Purkinje cell (primary cell): ENCODE measurements at places on chromosomes 4 and X. TPM values are rescaled to one million over a fixed set of nuclear protein-coding genes. Genes with fewer than 3 reads are reported as not detected.

The DRP2 gene
- polyA plus RNA-seq: 1.0 and 1.2 TPM in 2 replicates

The GLRA2 gene
- polyA plus RNA-seq: 0.18 and 0.97 TPM in 2 replicates

The KLF8 gene
- 0.97 and 2.0 TPM in 2 replicates for polyA plus RNA-seq

The MND1 gene
- not detected in 2 replicates for polyA plus RNA-seq

The ZAR1 gene
- polyA plus RNA-seq: not detected in 2 replicates

The C4orf54 gene
- not detected in 2 replicates for polyA plus RNA-seq

The SSX4 gene
- polyA plus RNA-seq: not detected in 2 replicates

The NDST3 gene
- polyA plus RNA-seq: 0.38 and 0.59 TPM in 2 replicates

The LIMCH1 gene
- polyA plus RNA-seq: 86.4 and 111 TPM in 2 replicates

The MAGEB5 gene
- polyA plus RNA-seq: not detected in 2 replicates

The PNMA6F gene
- polyA plus RNA-seq: not detected in 2 replicates

The COX7B2 gene
- polyA plus RNA-seq: not detected in 2 replicates

The PNMA5 gene
- 0.32 TPM in 1 of 2 replicates, not detected in the other for polyA plus RNA-seq

The CPZ gene
- not detected in 2 replicates for polyA plus RNA-seq

The TFDP3 gene
- not detected in 2 replicates for polyA plus RNA-seq

The MAGEE2 gene
- polyA plus RNA-seq: 5.1 TPM in 1 of 2 replicates, not detected in the other

The CDS1 gene
- 222 and 257 TPM in 2 replicates for polyA plus RNA-seq

The ADH1A gene
- polyA plus RNA-seq: not detected in 2 replicates

The SULT1E1 gene
- not detected in 2 replicates for polyA plus RNA-seq

The FAM193A gene
- polyA plus RNA-seq: 1.9 and 2.8 TPM in 2 replicates

The SLIT2 gene
- 7.4 and 10.6 TPM in 2 replicates for polyA plus RNA-seq

The RS1 gene
- 2.8 TPM in 1 of 2 replicates, not detected in the other for polyA plus RNA-seq

The BMP3 gene
- 0.08 and 1.0 TPM in 2 replicates for polyA plus RNA-seq

The IL3RA gene
- polyA plus RNA-seq: 1.1 TPM in 1 of 2 replicates, not detected in the other

The ADGRG2 gene
- polyA plus RNA-seq: not detected in 2 replicates

The AFP gene
- polyA plus RNA-seq: not detected in 2 replicates

The CNKSR2 gene
- 119 and 145 TPM in 2 replicates for polyA plus RNA-seq

The G3BP2 gene
- polyA plus RNA-seq: 217 and 251 TPM in 2 replicates

The RAPGEF2 gene
- 5.4 and 13.0 TPM in 2 replicates for polyA plus RNA-seq

The RNF212 gene
- 0.39 and 3.2 TPM in 2 replicates for polyA plus RNA-seq

The S100P gene
- 1.0 TPM in 1 of 2 replicates, not detected in the other for polyA plus RNA-seq

The PRPS1 gene
- 30.1 and 34.1 TPM in 2 replicates for polyA plus RNA-seq

The H2BW2 gene
- polyA plus RNA-seq: not detected in 2 replicates

The WFS1 gene
- 15.5 and 30.1 TPM in 2 replicates for polyA plus RNA-seq

The CT55 gene
- 0.22 TPM in 1 of 2 replicates, not detected in the other for polyA plus RNA-seq

The ZDHHC15 gene
- 4.5 and 6.1 TPM in 2 replicates for polyA plus RNA-seq

The TKTL2 gene
- not detected in 2 replicates for polyA plus RNA-seq

The ENPP6 gene
- 0.70 TPM in 1 of 2 replicates, not detected in the other for polyA plus RNA-seq

The GIMD1 gene
- polyA plus RNA-seq: not detected in 2 replicates

The ALG13 gene
- polyA plus RNA-seq: 40.9 and 49.5 TPM in 2 replicates

The ERAS gene
- polyA plus RNA-seq: not detected in 2 replicates

The CHM gene
- 104 and 117 TPM in 2 replicates for polyA plus RNA-seq

The MAGEA10 gene
- not detected in 2 replicates for polyA plus RNA-seq

The SH2D1A gene
- polyA plus RNA-seq: not detected in 2 replicates

The CCKAR gene
- polyA plus RNA-seq: not detected in 2 replicates

The ADAM29 gene
- 0.86 and 1.8 TPM in 2 replicates for polyA plus RNA-seq

The TRPC5OS gene
- polyA plus RNA-seq: not detected in 2 replicates

The PRRG3 gene
- polyA plus RNA-seq: 1.3 and 7.6 TPM in 2 replicates

The OTUD4 gene
- polyA plus RNA-seq: 18.8 and 20.2 TPM in 2 replicates

The FATE1 gene
- not detected in 2 replicates for polyA plus RNA-seq

The CCNB3 gene
- polyA plus RNA-seq: 1.4 and 1.5 TPM in 2 replicates

The YY2 gene
- 0.87 and 2.7 TPM in 2 replicates for polyA plus RNA-seq

The DCTD gene
- 6.6 and 8.7 TPM in 2 replicates for polyA plus RNA-seq

The JCHAIN gene
- 0.34 TPM in 1 of 2 replicates, not detected in the other for polyA plus RNA-seq

The IL9R gene
- not detected in 2 replicates for polyA plus RNA-seq

The MRPS18C gene
- 405 and 429 TPM in 2 replicates for polyA plus RNA-seq

The EDNRA gene
- 0.76 and 0.83 TPM in 2 replicates for polyA plus RNA-seq

The NALF2 gene
- polyA plus RNA-seq: 0.60 and 1.5 TPM in 2 replicates
